ENCODE measurements at places on chromosomes 6 and 20.

DNA sequence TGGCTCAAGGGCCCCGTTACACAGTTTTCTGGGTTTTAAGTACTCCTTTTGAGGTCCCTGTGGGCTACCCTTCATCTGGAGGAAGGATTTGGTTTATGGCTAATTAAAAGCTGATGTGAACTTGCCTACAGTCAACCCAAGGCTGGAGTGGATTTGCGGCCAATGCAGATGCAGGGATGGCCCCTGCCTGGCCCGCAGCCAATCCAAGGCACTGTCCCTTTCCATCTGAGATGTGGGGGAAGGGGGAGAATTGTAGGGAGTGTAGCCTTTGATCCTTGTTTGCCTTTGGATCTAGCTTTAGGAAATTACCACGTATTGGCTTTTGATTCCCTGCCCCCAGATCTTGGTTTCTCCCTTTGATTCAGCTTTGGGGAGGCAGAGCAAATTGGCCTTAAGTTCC, 128.0 kb upstream of the GGTLC1 start:
- DNase-seq, result no peak

GRCh38 chr20:49986049-49986448, 3.3 kb downstream of the SNAI1 start:
- DNase-seq, result no peak

DNA sequence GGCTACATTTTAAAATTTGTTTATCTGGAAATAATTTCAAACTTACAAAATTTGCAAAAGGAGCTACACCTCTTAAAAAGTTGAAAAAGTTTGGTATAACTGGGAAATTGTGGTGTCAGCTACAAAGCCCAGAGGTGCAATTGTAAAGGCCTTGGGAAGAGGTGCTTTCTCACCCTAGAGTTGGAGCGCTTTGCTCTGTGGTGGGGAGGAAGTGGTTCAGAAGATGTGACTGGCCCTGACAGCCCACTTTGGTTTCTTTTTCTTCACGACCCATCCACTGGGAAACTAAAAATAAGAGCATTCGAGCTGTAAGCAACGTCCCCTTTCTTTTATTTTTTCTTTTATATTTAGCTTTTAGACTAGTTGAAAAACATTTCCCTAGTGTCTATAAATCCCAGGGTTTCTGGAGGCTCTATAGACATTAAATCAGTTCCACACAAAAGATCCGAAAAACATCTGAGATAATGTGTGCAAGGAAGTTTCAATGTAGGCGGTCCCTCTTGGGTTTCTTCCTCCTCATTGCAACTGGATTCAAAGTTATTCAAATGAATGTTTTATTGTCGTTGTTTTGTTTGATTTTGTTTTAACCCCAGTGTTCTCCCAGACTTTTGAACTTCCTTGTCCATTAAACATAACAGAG, 397.8 kb downstream of the KIF16B start:
- DNase-seq, result no peak

DNA sequence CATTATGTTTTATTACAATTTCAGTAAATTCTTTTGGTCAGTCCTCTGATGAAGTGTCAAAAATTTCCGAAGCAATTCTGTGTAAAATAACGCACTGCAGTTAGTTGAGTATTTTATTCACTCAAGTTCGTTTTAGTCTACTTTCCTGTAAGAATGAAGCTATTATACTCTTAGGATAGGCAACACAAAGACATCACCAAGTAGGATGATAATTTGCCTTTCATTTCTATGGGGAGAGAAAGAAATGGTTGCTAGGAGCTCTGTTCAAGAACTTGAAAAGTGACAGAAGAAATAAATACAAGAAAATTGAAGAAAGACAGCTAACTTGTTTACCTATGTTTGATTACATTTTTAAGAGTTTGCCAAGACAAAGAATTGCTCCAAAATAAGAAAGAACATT, 290.4 kb downstream of the EYS start:
- no peak for DNase-seq

GRCh38 chr6:42113936-42114636, 28.3 kb downstream of the C6orf132 start:
- no peak for DNase-seq

DNA sequence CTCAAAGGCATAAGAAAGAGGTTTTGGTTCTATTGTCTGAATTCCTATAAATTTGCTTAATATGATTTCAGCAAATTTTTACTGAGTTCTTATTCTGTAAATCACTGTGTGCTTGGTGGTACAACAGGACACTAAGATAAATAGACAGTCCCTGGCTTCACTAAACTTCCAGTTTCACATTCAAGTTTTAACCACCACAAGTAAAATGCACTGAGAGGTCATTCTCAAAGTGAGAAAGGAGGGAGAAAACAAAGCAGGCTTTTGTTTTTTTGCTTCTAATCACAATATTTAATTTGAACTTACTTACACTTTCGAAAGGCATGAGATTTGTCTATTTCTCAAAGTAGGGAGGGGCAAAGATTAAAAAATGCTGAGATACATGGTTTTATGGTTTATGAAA, 445.7 kb downstream of the CDC5L start:
- no peak for DNase-seq

DNA sequence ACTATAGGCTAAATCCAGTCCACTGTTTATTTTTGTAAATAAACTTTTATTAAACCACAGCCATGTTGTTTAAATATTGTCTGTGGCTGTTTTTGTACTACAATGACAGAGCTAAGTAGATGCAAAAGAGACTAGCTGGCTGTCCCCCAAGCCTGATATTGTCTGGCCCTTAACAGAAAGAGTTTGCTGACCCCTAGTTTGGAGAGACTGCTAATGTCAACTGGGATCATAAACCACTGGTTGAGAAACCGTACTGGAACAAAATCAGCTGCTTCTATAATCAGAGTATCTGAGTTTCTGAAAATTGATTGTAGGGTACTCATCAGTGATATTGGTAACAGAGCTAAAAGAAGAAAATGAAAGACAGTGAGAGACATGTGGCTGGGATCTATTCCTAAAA, 102.6 kb upstream of the FAM184A start:
- DNase-seq, result no peak

- DNase-seq, result no peak
These were observed 91.9 kb downstream of the TFAP2A start for GRCh38 chr6:10323018-10323417.

- DNase-seq, result no peak
These were observed 141.2 kb downstream of the BMP2 start for GRCh38 chr20:6908673-6909072.

GRCh38 chr20:36519012-36519719, 22.2 kb upstream of the MYL9 start:
- no peak for DNase-seq

DNA sequence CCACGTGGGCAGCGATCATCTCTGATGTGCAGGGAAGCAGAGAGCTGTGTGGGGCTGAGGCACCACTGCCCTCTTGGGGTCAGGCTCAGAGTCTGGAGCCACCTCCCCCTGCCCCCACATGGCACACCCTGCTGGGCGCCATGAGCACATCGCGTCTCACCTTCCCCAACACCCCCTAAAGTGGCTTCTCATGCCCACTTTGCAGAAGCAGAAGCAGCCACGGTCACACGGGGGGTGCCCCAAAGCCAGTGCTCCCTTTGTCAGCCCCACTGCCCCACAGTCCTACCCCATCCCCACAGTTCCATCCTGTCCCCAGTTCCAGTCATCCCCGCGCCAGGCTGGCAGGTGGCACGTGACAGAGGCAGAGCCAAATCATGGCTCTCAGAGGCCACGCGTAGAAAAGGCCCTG, 19.5 kb downstream of the SDCBP2 start:
- DNase-seq, result no peak

GRCh38 chr20:51696304-51697071, 71.7 kb downstream of the ATP9A start:
- DNase-seq, result no peak

DNA sequence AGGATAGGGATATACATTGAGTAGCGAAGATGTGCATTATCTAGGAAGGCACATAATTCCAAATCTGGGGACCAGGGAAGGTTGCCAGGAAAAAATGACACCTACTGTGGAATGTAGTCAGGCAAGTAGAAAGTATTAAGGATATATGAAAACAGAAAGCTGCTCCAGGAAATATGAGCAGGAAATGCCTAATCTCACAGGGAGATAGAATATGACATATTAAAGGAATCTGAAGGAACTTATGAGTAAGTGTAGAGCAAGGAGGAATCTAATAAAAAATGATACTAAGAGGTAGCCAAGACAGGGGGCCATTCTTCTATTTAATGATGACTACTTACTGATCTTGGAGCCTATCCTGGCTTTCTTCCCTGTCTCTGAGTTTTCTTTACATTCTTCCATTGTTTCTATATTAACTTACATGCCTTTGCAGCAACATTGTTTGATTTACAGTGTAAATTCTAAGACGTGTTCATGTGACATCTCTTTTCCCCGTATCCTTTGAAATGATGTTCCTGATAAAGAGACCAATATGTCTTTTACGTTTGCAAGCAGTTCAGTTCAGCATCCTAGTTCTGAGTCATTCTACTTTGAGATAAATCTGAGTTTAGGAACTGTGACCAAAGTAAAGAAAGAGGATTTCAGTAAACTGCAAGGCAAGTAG, 58.6 kb downstream of the TINAG start:
- no peak for DNase-seq

- no peak for DNase-seq
These were observed 186.7 kb upstream of the CST7 start for GRCh38 chr20:24762371-24762770.
